Mucosa of descending colon (tissue), 3 donors: ENCODE measurements at places on chromosomes 13 and 19. TPM values are rescaled to one million over a fixed set of nuclear protein-coding genes. Genes with fewer than 3 reads are reported as not detected.

DNA sequence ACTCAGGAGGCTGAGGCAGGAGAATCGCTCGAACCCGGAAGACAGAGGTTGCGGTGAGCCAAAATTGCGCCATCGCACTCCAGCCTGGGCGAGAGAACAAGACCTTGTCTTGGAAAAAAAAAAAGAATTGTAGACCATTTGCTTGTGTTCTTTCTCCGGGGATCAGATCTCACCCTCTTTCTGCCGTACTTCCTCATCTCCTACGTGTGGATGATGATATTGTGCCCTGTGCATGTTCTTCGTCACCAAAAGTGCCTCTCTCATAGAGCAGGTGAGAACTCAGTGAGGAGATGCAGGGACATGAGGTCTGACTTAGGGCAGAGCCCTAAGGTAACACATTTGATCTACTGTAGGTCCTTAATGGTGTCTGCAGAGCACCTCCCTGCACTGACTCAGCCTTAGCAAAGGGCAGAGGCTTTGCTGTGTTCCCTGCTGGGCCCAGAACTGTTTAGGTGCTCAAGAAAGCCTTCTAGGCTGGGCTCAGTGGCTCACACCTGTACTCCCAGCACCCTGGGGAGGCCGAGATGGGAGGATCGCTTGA, 1.3 kb downstream of the APOC2 start:
- no peak for DNase-seq

- peak; percentile 56 for DNase-seq
Measured at GRCh38 chr19:1206864-1207450, 1.4 kb downstream of the STK11 start.

GRCh38 chr19:15680478-15681322, 7.8 kb downstream of the CYP4F12 start:
- DNase-seq, result no peak

DNA sequence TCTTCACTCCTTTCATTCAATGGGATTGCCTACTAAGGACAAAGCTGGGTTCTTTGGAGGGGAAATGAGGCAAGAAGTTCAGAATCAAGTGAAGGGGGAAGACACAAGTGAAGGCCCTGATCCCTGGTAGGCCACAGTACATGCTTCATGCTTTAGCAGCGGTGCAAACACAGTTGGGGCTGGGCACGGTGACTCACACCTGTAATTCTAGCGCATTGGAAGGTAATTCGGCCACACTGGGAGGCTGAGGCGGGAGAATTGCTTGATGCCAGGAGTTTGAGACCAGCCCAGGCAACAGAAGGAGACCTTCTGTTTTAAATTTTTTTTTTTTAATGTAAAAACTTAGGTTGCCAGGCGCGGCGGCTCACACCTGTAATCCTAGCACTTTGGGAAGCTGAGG, 23.4 kb upstream of the GATAD2A start:
- no peak for DNase-seq

DNA sequence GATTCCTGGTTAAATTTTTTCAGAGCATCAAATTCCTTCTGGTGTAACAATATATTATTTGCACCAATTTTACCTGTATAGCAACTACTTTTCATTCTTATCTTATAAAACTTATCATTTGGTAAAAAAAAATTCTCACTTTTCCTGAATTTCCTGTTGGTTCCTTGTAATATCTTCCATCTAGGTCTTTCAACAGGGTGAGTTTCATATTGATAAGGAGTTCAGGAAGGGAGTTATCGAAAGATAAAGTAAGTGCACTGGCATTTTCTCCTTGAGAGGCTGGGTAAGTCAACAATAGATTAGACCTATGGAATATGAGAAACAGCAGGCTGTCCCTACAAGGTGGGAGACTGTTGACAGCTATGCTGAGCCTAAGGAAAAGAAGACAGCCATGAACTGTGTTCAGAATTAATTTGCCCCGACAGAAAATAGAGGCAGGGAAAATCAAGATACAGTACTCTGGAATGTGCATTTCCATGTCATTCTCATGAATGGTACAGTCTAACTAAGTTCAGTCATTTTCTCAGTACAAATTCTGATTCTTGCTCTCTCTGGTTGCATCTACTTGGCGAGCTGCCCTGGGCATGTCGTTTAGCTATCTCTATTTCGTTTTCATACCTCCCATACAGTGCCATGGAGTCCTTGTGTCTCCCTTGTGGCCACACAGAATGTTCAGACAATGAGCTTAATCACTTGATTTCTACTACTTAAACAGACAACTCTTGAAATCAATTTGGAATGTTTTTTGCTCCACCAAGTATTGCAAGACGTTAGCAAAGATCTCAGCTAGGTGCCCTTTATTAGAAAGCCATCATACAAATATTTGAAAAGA, 9.9 kb downstream of the IGFL1 start:
- no peak for DNase-seq

GRCh38 chr13:91193358-91193757, 154.1 kb upstream of the MIR17HG start:
- DNase-seq, result no peak

DNA sequence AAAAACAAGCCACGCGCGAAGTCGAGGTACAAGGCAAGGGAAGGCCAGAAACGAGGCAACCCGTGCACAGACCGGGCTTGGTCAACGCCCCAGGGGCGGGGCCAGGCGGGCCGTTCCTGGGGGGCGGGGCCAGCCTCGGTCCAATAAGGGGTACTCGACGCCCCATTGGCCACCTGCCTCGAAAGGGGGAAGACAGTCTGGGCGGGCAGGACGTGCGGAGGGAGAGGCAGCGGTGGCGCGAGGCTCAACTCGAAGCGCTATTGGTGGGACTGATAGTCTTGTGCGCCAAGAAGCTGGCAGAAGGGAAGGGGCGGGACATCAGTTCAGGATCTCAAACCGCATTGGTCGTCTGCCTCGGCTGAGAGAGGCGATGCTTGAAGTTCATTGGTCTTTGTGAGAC, at the start of gene LYPD4:
Gene LYPD4, minus strand, starts transcription at position 83 of the 400 bp plus-strand sequence. CDS start 5,398 bp downstream, outside the sequence.
- no peak for DNase-seq

DNA sequence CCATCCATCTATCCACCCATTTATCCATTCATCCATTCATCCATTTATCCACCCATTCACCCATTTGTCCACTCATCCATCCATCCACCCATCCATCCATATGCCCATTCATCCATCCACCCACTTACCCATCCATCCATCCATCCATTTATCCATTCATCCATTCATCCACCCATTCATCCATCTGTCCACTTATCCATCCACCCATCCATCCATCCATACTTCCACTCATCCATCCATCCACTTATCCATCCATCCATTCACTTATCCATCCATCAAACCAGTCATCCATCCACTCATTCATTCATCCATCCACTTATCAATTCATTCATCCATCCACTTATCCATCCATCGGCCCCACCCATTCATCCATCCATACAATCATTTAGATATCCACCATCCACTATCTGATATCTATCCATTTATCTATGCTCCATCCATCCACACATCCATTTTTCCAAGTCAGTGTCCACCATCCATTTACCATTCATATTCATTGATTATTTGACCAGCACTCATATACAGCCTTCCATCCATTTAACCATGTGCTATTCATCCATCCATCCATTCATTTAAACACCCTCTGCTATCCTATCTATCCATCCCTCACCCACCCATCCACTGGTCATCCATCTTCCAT, 2.8 kb downstream of the TMEM221 start:
- no peak for DNase-seq

The VN1R2 gene
- total RNA-seq, result not detected

The ZSCAN18 gene
- total RNA-seq, result 69.5 TPM

The TGFBR3L gene
- not detected for total RNA-seq

The FBXO17 gene
- 18.9 TPM for total RNA-seq

The RNF17 gene
- not detected for total RNA-seq

The MICOS13 gene
- total RNA-seq, result 70.1 TPM

The ZNF529 gene
- 6.5 TPM for total RNA-seq
